Stomach (tissue), 19 donors: ENCODE measurements at places on chromosomes 16 and 17. TPM values are rescaled to one million over a fixed set of nuclear protein-coding genes. Genes with fewer than 3 reads are reported as not detected.

Gene YBX2
- total RNA-seq = 1.3 TPM

- DNase-seq = no peak
Measured at GRCh38 chr16:12461971-12462370, 341.7 kb downstream of the CPPED1 start.

DNA sequence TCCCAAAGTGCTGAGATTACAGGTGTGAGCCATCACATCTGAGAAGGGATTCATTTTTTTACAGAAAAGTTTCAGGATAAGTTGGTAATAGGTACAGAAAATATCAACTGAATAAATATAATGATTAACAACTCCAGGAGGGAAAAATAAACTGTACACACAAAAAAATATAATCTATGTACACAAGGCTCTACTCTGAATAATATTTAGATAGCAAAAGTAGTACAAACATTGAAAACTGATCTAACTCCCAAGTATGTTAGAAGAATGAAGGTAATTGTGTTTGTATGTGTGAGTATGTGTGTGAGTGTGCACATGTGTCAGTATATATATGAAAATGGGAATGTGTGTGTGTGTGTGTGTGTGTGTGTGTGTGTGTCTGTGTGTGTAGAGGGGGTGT is 20.4 kb downstream of the TUBD1 start:
- DNase-seq = no peak

Gene PRKCB
- 49.6 TPM for total RNA-seq

Gene ZMYND15
- total RNA-seq = 1.5 TPM

DNA sequence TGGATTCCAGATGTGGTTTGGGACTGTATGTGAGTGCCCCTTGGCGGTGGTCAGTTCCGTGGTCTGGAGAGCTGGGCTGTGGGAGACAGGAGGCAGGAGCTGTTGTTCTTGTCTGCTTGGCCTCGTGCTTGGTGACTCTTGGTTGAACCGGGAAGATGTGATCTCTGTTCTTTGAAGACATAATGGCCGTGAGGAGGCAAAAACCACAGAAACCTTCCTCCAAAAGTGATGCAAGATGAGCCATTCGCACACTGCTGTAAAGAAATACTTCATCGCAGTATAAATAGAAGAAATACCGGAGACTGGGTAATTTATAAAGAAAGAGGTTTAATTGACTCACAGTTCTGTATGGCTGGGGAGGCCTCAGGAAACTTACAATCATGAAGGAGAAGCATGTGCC is 128.8 kb downstream of the RAP1GAP2 start:
- DNase-seq = no peak

DNA sequence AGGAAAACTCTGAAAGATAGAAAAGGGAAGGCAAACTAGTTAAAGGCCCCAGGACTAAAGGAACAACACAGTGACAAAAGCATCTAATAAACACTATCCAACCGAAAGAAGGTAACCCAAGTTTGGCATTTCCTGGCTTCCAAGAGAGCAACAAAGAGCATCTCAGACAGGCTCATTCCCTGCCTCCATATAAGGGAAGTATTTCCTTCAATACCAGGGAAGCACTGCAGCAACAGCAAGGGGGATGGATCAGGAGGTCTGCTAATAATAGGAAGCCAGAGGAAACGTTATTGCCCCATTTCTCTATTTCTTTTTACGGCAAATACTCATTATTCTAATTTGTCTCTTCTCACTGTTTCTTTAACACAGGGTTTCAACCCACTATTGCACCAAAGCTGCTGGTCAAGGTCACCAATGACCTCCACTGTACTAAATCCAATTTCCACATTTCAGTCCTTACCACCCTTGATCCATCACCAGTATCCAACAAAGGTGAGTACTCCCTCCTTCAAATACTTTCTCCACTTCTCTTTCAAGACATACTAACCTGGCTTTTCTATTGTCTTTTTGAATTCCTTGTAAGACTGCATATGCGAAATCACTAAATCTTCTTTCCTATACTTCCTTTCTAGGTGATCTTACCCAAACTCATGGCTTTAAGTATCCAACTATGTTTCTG is 86.1 kb downstream of the KANSL1 start:
- no peak for DNase-seq

Gene SDK2
- total RNA-seq = 9.6 TPM

GRCh38 chr16:12119562-12119961 is 143.0 kb downstream of the SNX29 start:
- DNase-seq = peak; percentile 37

DNA sequence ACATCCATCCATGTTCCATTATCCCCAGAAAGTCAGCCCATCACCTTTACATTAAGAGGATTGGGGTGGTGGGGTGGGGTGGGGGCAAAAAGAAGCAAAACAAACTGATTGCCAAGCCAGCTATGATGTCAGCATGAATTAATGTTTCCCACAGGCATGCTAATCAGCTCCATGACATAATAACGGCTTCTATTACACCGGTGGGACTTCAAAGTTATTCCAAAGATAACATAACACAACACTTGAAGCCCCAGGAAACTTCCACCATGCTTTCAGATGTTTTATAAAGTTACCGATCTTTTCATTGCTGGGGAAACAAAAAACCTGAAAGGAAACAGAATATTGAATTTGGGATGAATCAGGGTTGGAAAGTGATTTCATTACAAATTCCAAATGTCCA is 155.9 kb upstream of the IRX5 start:
- DNase-seq = no peak

GRCh38 chr17:31401456-31402254 is 10.2 kb downstream of the RAB11FIP4 start:
- DNase-seq = no peak

Gene CSF3
- 0.55 TPM for total RNA-seq

DNA sequence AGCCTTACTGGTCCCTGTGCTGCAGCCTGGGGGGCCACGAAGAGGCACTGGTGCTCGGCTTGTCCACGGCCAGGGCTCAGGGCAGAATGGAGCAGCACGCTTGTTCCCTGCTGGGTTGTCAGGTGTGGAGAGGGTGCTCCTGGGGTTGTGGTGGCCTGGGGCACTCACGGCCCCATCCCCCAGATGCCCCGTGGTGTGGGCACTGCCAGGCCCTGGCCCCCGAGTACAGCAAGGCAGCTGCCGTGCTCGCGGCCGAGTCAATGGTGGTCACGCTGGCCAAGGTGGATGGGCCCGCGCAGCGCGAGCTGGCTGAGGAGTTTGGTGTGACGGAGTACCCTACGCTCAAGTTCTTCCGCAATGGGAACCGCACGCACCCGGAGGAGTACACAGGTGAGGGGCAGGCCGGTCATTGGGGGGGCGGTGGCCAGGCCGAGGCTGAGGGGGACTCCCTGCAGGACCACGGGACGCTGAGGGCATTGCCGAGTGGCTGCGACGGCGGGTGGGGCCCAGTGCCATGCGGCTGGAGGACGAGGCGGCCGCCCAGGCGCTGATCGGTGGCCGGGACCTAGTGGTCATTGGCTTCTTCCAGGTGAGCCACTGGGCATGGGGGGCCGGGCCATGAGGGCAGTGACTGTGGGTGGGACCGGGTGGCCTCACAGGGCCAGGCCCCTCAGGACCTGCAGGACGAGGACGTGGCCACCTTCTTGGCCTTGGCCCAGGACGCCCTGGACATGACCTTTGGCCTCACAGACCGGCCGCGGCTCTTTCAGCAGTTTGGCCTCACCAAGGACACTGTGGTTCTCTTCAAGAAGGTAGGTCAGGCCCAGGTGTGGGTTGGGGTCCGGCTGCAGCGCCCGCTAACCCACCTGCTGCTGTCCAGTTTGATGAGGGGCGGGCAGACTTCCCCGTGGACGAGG is 1.5 kb downstream of the PDIA2 start:
- peak; percentile 40 for DNase-seq

- DNase-seq = peak; percentile 46
Measured at GRCh38 chr17:64024781-64025731, 4.6 kb upstream of the ICAM2 start.

DNA sequence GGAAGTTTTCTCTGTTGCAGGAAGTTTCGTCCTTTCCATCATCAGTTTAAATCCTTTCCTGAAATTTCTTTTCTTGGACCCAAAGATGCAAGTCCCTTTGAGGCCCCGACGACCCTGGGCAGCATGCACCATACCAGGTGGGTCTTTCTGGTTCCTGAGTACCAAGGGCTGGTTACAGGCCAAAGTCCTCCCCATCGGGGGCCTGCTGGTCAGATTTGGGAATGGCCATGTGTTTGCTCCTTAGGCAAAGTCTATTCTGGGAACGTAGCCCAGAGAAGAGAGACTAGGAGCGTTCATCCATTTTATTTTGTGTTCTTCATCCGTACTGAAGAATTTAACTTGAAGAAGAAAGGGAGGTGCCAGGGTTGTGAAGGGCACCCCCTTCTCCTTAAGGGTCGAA is 17.5 kb upstream of the ADAM11 start:
- DNase-seq = no peak

DNA sequence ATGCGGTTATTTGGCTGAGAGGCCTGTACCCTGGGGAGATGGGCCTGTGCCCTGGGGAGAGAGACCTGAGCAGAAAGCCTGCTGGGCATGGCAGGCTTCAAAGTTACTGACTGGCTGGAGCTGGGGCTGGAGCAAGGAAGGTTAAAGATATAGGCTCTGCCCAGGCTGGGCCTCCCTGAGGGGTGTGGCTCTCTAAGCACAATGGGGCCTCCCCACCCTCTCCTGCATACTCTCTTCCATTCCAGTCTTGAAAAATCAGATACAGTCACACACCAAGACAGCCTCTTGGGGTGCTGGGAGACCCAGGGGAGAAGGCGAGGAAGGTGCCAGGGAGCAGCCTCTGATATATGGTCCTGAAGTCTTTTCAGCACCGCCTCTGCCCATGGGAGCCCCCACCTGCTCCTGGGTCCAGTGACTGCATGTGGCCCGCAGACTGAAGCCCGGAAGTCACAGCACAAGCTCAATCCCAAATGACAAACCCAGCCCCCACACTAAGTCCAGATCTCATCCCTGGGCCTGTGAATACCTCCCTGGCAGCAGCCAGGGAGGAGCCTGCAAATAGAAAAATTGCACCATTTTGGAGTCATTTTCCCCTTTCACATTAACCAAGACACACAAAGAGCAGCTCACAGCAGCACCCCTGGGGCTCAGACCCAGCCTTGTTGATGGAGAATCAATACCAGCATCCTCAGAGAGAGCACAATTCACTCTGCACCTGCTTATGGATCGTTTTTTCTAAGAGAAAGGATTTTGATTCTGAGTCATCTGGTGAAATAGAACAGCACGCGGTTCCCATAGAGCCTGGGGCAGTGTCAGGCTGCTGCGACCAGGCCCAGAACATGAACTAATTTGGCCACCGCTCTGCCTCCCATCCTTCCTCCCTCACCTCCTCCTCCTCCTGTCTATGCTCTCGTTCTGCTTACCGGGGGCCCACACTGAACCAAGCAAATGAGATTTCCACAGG is 25.6 kb upstream of the CACNG1 start:
- DNase-seq = no peak

Gene PRSS21
- not detected for total RNA-seq

GRCh38 chr16:80806927-80807340 is 2.5 kb upstream of the CDYL2 start:
- no peak for DNase-seq

GRCh38 chr17:43768382-43768781 is 9.8 kb upstream of the SOST start:
- DNase-seq = peak; percentile 62

Gene VEZF1
- 21.0 TPM for total RNA-seq

Gene C17orf107
- 2.8 TPM for total RNA-seq

Gene WNT9B
- total RNA-seq = not detected

GRCh38 chr17:78885956-78886355 is 17.0 kb downstream of the CEP295NL start:
- no peak for DNase-seq

DNA sequence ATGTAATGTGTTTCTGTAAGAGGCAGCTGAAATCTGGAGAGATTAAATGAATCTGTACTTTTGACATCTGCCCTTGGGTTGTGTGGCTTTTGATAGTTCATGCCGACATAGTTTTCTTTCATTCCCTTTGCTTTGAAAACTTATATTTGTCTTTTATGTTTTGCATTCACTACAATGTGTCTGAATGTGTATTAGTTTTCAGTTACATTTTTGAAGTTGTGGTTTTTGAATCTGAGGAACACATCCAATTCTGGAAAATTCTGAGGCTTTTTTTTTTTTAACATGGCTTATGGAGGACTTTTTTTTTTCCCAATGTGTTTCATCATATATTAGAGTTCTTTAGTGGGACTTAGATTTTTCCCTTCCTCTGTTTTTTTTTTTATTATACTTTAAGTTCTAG is 683.7 kb upstream of the SOX9 start:
- no peak for DNase-seq

GRCh38 chr17:79866791-79867518 is 27.7 kb upstream of the CBX4 start:
- no peak for DNase-seq

- peak; percentile 10 for DNase-seq
Measured at GRCh38 chr17:81028506-81028858, 6.5 kb upstream of the BAIAP2 start.

Gene CAPNS2
- not detected for total RNA-seq

Gene MT1A
- total RNA-seq = 56.7 TPM

DNA sequence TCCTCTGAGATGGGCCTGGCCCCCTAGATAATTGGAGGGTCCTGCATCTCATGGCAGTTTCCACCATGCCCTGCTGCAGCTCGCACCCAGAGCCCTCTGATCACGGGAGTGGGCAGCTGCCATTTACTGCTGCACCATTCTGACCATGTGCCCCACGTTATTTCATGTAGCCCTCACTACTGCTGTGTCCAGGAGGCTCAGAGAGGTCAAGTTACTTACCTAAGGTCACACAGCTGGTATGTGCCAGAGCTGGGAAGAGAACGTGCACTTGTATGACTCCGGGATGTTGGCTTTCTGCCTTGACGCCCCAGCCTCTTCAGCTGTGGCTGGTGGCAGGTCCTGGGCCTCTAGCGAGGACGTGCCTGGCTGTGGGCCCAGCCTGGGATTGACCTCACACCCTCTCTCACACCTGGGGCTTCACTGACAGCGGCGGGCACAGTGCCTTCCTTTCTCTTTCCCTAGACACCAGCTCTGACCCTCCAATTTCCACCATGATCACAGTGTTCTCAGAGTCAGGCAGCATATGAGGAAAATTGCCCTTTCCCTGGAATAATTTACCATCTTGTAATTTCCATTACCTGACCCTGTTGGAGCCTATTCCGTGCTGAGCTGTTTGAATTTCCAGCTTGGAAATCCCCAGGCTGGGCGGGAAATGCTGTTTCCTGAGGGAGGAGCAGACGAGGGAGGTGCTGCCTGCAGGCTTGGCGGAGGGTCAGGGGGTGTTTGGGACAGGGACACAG is 18.5 kb upstream of the DOC2B start:
- no peak for DNase-seq

DNA sequence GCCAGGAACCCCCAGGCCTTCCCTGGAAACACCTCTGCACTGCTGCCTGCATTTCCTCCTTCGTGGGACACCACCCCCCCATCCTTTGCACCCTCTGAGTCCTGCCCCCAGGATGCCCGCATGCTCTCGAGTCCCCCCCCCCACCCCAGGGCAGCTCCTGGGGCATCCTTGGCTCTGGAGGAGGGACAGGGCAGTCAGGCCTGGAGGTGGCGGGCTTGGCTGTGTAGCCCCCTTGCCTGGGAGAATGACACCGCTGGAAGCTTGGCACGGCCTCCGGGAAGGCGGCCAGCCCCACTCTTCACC is 98.9 kb upstream of the GSE1 start:
- no peak for DNase-seq

Gene PTX4
- total RNA-seq = not detected
